Parietal lobe (tissue), 2 donors: ENCODE measurements at places on chromosomes 5 and 9. TPM values are rescaled to one million over a fixed set of nuclear protein-coding genes. Genes with fewer than 3 reads are reported as not detected.

ZBTB5 gene
- 29.1 TPM for total RNA-seq

CDC20B gene
- 0.31 TPM for total RNA-seq

NDST1 gene
- total RNA-seq = 32.9 TPM

SPOCK1 gene
- total RNA-seq = 70.7 TPM

OBP2B gene
- not detected for total RNA-seq
